ENCODE measurements at places on chromosomes 4 and X. TPM values are rescaled to one million over a fixed set of nuclear protein-coding genes. Genes with fewer than 3 reads are reported as not detected.

CMC4 gene
- 11.4 TPM for total RNA-seq

RBM47 gene
- total RNA-seq = 0.83 TPM

RTL5 gene
- total RNA-seq = 0.90 TPM

CTAG1A gene
- not detected for total RNA-seq

SORBS2 gene
- total RNA-seq = under 0.01 TPM

SMIM10 gene
- 3.6 TPM for total RNA-seq

NDP gene
- total RNA-seq = 0.28 TPM

GPC4 gene
- 0.54 TPM for total RNA-seq

CASK gene
- 21.9 TPM for total RNA-seq

KLHL4 gene
- 1.7 TPM for total RNA-seq

DNA sequence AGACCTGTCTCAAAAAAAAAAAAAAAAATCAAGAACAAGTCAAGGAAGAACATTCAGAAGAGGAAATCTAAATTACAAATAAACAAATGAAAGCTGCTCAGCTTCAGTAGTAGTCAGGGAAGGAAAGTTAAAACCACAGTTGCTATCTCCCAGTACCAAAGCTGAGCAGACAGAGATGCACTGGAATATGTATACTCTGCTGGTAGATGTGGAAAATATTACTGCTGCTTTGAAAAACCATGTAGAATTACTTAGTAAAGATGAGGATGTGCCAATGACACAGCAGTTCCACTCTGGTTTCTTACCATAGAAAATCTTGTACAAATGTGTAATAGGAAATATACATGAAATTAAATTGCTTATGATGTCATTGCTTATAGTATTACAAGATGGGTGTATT, 25.1 kb upstream of the PRKX start:
- no peak for DNase-seq

- DNase-seq = no peak
Observed at GRCh38 chr4:99855678-99856077, 38.5 kb downstream of the LAMTOR3 start.

DNA sequence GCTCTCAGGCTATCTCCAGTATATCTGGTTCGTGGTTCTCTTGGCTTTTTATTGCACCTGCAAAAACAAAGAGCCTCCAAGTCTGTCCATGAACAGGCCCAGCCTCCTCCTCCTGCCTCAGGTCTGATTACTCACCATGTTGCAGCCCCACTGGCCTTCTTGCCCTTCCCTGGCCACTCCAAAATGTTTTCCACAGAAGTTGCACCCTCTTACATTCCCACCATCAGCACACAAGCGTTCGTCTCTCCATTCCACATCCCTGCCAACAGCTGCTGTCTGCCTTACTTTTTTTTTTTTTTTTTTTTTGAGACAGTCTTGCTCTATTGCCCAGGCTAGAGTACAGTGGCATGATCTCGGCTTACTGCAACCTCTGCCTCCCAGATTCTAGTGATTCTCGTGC, 86.7 kb downstream of the RFC1 start:
- DNase-seq = no peak

GRCh38 chr4:154158361-154159155, 333.0 kb downstream of the DCHS2 start:
- no peak for DNase-seq

DNA sequence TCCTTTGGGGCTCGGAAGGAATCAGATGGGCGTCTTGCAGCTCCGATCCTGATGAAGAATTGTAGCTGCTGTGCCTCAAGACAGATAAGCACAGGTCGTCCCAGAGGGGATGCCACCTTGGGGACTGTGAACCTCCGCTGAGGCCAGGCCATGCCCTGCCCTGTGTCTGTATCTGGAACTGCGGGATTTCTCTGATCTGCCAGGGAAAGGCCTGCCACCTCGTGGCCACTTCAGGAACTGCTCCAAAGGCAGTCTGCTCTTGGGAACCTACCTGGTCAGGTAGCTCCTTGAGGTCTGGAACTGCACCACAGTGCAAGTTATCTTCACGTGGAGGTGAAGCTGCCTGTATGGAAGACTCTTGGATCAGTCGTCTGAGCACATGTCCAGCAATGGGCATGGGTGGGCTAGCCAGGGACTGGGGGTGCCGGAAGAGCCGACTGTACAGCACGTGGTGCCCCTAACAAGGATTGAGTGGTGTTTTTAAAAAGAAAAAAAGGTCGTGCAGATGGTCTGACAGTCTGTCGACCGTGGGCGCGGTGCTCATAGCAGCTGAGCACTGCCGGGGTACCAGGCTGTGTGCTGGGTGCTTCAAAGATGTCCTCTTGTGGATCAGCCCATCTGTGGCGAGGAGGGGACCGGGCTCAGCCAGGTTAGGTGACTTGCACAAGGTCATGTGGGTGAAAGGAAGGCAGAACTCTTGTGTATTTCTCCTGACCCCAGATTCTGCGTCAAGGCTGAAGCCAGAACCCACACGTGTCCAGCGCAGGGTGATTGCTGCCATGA, 3.1 kb upstream of the GRPEL1 start:
- DNase-seq = peak; percentile 54

GRCh38 chr4:7829652-7830580, 109.7 kb downstream of the AFAP1 start:
- DNase-seq = no peak

DNA sequence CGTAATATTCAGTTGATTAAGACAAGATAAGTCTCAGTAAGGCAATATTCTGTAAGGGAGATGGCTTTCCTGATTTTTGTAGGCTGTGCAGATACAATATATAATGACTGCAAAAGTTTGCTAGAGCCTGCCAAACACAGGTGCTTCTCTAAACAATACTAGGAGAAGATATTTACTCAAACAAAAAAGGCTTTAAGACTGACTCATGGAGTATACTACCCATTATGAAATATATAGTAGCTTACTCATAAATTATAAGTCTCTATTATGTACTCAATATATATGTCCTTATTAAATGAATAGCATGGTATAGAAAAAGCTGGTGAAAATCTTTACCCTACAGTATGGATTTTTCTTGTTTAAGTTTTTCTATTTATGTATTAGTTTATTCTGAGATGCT, 93.2 kb upstream of the IL15 start:
- no peak for DNase-seq

DNA sequence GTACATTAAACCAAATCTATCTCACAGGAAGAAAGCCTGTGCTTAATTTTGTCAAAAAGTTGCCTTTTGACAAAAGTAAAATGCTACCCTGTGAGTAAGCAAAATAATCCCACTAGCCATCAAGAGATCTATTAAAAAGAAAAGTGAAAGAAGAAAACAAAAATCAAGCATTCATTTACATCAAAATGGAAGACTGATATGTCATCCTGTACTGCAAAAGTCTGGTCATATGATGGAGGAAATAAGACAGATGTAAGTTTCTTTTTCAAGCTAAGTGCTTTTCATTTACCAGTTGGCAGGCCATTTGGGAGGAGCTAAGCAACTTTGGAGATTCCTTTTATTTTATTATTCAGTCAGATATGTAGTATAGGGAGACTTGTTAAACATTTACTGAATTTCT, 387.4 kb downstream of the SPOCK3 start:
- DNase-seq = no peak

DNA sequence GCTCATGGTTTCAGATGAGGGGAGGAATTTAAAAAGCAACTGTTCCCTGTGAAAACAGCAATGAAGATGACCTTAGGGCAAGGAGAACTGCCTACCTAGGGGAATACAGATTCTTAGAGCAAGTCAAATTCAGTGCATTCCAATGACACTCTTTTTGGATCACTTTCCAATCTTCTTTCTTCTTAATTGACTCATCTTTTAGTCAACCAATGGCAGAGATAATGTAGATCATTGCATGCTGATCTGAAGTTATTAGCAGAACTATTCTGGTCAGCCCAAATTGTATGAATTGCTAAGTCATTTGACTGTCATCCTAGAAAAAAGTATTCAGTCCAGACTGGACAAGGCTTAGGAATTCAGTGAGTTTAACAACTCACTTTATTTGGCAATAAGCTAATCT, 12.6 kb upstream of the NR3C2 start:
- DNase-seq = peak; percentile 23

GRCh38 chrX:352181-352580, 33.6 kb upstream of the GTPBP6 start:
- no peak for DNase-seq

DNA sequence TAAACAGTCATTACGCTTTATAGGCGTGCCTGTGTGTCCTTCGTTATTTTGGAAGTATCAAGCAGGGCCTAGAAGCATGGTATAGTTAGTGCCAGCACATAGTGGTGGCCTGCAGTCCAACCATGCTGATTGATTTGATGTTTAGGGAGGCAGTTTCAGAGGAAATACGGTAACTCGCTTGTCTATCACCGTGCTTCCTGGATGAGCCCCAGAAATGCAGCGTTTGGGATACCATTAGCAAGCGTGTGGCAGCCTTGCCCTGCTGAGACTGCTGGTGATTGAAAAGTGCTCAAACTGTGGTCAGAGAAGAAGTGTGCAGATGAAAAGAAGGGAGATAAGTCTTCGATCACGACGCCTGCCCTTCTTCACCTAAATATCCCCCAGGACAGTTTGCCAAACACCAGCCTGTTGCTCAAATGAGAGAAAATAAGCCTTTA, 158.4 kb downstream of the CHIC2 start:
- DNase-seq = peak; percentile 78

DNA sequence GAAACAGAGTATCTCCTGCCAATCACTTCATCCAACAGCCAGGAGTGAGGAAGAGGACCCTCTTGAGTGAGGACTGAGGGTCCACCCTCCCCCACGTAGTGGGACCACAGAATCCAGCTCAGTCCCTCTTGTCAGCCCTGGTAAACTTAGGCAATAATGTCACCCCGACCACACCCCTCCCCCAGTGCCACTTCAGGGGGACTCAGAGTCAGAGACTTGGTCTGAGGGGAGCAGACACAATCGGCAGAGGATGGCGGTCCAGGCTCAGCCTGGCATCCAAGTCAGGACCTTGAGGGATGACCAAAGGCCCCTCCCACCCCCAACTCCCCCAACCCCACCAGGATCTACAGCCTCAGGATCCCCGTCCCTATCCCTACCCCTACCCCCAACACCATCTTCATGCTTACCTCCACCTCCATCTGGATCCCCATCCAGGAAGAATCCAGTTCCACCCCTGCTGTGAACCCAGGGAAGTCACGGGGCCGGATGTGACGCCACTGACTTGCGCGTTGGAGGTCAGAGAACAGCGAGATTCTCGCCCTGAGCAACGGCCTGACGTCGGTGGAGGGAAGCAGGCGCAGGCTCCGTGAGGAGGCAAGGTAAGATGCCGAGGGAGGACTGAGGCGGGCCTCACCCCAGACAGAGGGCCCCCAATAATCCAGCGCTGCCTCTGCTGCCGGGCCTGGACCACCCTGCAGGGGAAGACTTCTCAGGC, at the start of the genes CSAG1 and MAGEA12:
TSS of gene CSAG1 (minus strand) at position 461 of the 715 bp plus-strand sequence. CDS start 1,261 bp downstream, outside the sequence.
TSS of gene MAGEA12 (plus strand) at position 497 of the 715 bp plus-strand sequence. CDS start 2,405 bp downstream, outside the sequence.
- no peak for DNase-seq

DNA sequence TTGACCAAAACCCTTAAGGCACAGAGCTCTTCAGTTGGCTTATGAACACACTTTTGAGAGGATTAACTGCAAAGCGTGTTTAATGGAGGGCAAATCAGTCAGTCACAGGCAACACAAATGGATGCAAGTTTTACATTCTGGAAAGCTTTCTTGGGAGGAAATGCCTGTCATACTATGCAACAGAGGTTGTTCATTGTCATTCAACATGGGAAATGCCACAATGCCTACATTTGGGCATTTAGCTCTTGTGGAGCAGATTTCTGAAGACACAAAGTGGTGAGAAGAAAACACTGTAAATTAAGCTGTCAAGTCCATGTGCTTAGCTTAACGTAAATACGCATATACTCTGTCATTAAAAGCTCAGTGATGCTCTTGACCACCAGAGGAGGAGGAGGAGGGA, 41.1 kb downstream of the CBLL2 start:
- no peak for DNase-seq

DNA sequence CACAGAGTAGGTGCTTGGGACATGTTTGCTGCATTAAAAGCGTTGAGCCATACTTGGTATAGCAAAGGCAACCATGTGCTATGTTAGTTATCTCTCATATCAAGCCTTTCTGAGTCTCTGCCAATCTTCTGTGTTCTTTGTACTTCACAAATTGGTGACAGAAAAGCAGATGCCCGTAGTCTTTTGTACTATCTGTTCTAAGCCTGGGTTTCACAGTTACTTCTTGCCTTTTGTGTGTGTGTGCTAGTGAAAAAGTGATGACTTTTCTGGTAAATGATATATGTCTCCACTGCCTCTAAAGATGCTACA, 16.1 kb upstream of the KLHL2 start:
- DNase-seq = no peak

- DNase-seq = no peak
Observed at GRCh38 chr4:124282301-124282898, 430.1 kb downstream of the ANKRD50 start.

GRCh38 chr4:148618856-148619255, 176.6 kb upstream of the NR3C2 start:
- DNase-seq = peak; percentile 13

DNA sequence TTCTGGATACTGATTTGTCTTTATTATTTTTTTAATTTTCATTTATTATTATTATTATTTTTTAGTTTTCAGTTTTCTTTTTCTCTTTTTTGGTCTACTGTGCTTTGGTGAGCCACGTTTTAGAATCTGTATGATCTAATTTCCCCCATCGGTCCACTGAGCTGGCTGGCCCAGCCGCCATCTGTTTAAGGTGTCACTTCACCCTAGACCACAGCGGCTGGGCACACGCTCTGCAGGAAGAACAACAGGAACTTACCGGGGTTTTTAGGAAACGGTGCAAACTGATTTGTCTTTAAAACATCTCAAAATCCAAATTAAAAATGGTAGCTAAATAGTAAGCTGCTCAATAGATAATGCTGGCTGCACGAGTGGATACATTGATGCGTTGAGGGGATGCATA, 48.8 kb upstream of the AMOT start:
- no peak for DNase-seq

DNA sequence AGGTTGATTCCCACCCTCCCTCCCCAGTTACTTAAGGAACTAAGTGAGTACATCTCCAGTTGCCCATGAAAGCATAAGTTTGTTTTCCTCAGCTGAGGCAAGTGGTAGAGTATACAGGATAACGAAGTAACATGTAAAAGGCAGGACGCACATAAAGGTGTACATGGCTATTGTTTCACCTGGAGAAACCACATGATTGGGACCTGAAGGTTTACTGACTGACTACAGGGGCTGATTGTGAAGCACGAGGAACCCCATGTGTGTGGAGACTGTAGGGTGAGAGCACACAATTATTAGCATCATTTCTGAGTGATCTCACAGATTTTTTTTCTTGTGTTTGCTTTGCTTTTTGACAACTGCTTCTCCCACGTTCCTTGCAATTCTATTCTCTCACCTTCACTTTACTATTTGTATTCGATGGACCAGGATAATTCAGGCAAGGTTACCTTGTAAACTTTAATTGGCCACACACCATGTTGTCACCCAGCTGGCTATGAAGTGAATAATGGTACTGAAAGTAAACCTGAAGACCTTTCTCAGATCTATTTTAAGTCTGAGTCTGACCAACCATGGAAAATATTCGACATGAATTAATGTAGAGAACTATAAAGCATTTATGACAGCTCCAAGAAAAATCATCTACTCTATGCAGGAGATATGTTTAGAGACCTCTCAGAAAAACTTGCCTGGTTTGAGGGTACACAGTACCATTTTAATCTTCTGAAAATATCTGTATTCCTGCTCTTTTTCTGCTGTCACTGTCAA, 102.5 kb upstream of the MYOZ2 start:
- no peak for DNase-seq
